ENCODE measurements at places on chromosomes 16 and 17.
A peak's percentile ranks its signal among the peaks of the same experiment; 100 is the strongest.

GRCh38 chr16:84119368-84119767 lies 2.6 kb upstream of the MBTPS1 start:
- no peak for DNase-seq

GRCh38 chr17:3730881-3731429 lies 7.3 kb downstream of the HASPIN start:
- no peak for DNase-seq

DNA sequence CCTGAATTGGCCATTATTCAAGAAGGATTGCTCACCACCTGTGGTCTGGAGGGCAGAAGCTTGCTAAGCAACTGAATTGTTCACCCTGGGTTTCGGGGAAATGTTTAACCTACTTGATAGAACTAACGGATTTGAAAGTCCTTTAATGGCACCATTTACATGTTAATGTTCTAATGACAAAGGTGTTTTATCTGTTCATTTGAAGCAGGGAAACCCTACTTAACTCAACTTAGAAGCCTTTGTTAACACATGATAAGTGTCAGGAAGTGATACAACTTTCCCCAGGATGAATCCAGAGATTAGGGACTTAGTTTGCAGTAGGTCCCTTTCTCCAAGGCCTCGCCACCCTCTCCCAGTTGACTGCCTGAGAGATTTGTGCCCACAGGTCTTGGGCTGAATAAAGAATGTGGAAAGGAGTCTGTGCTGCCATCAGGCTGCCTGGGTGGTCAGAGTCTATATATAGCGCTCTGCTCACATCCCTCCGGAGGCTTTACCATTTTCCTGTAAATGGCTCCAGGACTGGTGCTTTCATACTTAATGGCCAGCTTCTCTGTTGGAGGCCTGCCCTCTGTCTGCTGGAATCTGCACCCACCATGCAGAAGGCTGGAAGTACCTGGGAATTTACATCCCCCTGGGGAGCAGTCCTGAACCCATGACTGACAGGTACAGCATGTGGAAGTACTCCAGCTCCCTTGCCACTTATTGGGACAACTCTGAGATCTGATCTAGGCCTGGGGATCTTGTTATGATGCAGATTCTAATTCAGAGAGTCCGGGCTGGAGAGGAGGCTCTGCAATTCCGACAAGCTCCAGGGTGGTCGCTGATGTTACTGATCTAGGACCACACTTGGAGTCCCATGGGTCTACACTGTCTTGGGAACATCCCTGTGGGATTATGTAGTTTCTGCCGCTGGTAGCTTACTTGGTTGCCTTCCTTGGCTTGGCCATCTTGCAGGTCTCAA lies 99.9 kb downstream of the ASIC2 start:
- no peak for DNase-seq

- DNase-seq, result no peak
Measured at GRCh38 chr17:44840936-44841335, 6.7 kb upstream of the HIGD1B start.

DNA sequence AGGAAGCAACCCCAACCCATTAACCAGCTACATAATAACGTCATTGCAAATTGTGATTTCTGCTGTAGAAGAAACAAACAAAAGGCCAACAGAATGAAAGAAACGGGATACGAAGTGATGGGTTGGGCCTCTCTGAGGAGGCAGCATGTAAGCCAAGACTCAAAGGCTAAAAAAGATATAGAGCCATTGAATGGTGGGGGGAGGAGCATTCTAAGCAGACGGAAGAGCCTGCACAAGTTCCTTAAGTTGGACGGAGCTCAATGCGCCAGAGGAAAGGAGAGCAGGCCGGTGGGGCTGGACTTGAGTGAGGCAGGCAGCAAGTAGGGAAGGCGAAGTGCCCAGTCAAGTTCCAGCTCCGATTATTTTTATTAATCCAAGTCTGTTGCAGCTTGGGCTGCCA lies 160.3 kb downstream of the SHISA9 start:
- DNase-seq, result no peak

DNA sequence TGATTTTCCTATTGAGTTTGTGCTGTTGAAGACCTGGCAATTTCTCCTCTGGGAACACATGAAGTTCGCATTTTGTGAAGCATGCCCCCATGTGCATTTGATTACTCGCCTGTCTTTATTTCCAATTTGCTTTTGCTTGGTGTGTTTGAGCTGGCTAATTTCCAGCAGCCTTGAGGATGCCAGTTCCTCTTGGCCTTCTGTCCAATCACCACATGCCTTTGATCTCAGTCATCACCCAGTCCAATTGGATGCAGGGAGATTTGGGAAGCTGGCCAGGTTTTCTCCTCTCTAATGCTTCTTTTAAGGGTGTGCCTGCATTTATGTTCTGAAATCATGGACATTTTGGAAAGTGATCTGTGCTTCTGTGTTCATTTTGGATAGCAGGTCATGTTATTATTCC lies 3.8 kb upstream of the TMEM100 start:
- peak; percentile 100 for DNase-seq

DNA sequence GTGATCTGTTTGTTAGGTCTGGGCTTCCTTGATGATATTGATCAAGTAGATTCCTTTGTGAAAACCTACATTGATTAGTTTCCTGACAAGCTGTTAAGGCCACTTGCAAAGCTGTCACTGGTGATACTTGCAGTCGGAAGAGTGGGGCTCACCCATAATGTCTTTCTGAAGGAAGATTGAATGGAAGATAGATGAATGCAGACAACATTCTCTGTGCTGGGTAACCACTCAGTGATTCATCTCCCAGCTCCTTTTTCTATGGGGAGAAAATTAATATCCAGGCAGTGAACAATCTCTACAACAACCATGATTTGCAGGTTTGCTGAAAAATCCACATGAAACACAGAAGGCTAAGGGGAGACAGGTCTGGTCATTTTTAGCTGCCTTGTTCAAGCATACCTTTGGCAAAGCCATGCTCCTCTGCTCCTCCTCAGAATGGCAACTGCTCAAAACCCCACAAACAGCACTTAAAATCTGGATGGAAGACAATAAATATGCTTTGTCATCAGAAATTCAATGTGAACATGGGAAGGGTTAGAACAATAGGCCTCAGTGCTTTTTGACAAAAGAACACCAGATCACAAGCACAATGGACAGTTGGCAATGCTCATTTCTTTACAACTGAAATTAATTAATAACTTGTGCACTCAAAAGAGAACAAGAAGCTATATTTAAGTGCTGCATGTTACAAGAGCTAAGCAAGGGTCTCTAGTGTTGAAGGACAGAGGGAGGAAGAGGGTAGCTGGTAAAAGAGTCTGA lies 495.4 kb downstream of the TOX3 start:
- no peak for DNase-seq

GRCh38 chr16:56422896-56423441 lies 2.4 kb downstream of the AMFR start:
- no peak for DNase-seq

DNA sequence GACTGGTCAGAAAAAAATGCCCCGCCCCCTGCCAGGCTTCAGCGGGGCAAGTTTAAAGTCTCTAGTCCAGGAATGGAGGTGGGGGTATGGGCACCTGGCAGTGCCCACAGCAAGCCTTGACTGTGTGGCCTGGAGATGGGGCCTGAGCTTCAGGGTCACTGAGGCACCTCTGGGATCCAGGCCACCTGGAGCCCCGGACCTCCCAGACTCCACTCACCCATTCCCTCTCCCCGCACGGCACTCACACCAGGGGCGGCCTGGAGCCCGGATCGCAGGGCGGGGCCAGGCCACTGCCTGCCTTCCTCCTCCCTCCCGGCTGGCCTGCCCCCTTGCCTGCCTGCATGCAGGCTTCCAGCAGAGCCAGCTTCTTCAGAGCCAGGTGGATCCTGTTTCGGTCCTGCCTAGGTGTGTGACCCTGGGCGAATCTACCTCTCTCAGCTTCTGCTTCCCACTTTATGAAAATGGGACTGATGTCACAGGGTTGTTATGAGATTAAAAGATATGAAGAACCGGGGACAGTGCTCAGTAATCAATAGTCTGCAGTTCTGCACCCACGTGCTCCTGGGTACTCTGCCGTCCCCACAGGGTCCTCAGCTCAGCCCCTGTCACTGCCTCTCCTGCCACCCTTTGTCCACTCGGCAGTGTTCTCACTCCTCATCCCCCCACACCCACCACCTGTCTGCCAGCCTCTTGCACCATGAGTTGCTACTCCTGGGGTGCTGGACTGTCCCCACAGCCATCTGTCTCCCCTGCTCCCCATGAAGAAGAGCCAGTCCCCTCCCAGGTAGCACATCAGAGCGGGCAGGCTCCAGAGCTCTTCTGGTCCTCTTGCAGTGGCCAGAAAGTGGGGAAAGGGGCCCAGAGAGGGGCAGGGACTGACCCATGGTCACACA lies 1.2 kb upstream of the TCAP start:
- DNase-seq, result no peak

DNA sequence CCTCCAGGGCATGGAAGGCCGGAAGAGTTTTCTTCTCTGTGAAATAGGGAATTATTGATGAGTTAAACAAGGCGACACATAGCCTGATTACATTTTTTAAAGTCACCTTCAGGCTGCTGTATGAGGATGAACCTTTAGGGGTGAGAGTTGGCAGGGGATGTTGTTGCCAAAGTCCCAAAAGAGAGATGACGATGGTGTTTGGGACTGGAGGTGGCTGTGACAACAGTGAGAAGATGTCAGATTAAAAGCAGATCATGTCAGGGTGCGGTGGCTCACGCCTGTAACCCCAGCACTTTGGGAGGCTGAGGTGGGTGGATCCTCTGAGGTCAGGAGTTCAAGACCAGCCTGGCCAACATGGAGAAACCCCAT lies 16.8 kb upstream of the ASGR2 start:
- DNase-seq, result no peak

GRCh38 chr17:69711541-69711940 lies 297.0 kb downstream of the MAP2K6 start:
- peak; percentile 19 for DNase-seq

DNA sequence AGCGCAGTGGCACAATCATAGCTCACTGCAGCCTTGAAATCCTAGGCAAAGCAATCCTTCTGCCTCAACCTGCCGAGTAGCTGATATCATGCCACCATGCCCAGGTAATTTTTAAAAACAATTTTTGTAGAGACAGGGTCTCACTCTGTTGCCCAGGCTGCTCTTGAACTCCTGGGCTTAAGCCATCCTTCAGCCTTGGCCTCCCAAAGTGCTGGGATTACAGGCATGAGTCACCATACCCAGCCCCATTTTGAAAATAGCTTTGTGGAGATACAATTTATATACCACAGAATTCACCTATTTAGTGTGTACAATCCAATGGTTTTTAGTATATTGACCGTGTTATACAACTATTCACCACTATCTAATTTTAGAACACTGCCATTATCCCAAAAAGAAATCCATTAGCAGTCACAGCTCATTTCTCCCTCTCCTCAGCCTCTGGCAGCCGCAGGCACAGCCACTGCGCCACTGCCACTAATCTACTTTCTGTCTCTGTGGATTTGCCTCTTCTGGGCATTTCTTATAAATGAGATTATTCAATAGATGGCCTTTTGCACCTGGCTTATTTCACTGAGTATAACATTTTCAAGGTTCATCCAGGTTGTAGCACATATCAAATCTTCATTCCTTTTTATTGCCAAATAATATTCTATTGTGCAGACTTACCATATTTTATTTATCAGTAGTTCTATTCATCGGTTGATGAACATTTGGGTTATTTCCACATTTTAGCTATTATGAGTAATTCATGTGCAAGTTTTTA lies 6.5 kb downstream of the RNF157 start:
- DNase-seq, result no peak

DNA sequence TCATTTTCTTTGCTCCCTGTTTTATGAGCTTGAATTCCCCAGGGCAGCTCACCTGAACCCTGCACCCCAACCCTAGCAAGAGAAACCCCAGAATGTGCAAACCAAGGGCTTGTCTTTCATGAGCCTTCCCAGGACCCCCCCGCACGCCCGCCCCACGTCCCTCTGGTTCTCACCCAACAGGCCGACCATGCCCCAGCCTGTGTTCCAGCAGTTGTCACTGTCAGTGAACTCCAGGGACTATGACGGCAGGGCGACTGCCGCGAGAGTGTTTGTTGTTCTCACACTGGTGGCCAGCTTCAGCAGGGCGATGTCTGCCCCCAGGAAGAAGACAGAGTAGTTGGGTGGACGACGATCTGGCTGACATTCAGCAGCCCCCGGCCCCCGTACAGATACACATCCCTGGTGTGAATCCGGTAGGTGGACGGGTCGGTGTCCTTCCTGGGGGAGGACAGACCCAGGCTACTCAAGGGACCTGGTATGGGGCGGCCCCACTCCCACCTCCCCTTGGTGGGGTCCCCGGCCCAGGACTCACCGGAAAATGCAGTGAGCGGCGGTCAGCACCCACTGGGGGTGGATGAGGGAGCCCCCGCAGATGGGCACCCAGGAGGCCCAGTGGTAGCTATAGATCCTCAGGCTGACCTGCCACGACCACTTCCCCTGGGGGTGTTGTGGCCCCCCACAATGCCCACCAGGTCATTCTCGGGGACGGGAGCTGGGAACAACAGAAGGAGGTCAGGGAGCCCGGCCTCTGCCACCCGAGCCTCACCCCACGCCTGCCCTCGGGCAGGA lies 20.1 kb downstream of the TPSD1 start:
- DNase-seq, result no peak

DNA sequence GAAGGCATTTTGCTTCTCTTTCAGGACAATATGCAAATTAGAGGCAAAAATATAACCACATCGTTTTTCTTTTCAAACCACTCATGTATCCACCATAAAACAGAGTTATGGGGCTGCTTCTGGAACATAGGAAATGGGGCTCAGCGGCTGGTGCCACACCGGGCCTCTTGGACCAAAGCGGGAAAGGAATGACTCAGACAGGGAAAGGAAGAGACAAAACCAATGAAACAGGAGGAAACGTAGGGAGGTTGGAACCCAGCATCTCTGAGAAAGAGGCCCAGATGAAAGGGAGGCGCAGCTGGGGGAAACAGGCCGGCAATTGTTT lies 28.5 kb downstream of the CUEDC1 start:
- no peak for DNase-seq

DNA sequence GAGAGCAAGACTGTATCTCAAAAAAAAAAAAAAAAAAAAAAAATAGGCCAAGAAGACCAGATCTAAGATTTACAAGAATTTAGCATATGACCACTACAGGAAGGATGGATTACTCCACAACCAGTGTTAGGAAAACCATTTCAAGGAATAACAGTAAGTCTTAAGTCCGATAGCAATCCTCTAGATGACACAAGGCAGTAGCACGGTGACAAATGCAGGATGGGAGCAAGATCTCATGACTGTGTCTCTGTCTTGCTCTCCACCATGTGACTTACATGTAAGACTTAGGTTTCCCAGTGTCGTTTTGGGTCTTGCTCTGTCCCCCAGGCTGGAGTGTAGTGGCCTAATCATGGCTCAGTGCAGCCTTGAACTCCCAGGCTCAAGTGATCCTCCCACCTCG lies 27.8 kb downstream of the C16orf96 start:
- no peak for DNase-seq

GRCh38 chr16:85785927-85786326 lies 13.4 kb downstream of the EMC8 start:
- no peak for DNase-seq

DNA sequence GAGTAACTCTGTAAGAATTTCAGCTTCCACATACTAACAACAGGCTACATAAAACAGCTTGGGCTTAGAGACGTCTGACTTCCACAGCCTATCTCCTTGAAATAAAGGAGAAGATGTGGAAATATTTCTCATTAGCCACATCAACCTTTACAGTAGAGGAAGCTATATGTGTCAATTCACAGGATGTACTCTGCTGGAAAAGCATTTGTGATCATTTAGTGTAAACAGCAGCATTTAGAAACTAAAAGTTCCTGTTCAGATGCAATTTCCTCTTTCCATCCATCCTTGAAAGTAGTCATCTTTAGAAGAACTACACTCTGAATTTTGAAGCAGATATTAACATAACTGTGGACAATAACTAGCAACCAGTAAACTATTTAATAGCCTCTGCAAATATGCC lies 46.2 kb downstream of the XPO6 start:
- DNase-seq, result no peak
